ENCODE measurements at places on chromosomes 1 and 21.

DNA sequence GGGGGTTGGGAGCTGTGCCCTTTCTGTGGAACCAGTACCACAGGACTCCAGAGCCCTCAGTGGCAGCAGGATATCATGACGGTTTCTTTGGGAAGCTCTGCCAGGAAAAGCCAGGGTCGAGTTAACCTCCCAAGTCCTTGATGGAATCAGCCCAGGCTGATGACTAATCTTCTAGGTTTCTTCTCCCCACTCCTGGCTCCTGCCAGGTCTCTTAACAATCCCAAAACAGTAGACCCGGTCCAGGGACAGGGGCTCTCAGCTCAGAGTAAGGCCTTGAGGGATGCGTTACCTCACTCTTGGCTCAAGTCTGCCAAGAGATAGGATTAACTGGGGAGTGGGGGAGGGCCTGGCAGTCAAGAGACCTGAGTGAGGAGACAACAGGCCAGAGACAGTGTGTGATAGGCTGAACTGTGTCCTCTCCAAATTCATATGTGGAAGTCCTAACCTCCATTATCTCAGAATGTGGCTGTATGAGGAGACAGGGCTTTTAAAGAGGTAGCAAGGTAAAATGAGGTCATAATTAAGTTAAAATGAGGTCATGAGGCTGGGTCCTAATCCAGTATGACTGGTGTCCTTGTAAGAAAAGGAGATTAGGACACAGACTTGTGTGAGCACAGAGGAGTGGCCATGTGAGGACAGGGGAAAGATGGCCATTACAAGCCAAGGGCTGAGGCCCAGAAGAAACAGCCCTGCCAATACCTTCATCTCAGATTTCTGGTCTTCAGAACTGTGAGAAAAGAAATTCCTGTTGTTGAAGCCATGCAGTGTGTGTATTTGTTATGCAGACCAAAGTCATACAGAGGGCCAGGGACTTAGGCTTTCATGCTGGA is 95.0 kb downstream of the BEND5 start:
- DNase-seq: no peak

DNA sequence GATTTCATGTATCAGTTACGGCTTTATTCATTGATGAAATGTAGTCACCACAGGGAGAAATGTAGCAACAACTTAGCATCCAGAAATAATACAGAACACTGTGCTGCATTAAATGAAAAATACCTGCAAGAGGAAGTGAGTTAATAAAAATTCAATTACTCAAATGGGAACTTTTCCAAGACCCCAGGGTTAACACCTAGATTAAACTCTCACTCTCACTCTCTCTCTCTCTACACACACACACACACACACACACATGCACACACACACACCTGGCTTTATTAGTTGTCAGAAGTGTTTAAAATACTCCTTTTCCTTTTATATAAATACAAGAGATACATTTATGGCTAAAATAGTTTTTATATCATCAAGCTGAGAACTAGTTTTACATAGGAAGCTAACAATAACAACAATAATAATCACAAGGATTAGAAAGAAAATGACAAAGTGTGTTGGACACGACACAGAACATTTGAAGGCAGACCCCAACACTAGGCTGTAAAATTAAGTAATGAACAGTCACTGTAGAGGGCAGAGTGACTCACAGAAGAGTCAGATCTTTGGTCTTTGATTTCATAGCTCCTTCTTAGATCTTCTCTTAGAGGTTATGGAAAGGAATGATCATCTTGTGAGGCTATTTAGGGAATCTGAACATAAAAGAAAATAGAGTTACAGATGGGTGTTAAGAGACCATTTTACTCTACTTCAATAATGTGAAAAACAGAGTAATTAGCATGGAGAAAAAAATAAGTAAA is 1266.0 kb upstream of the ADGRL2 start:
- no peak for DNase-seq

GRCh38 chr1:235741294-235741693 is 91.7 kb upstream of the GNG4 start:
- DNase-seq: no peak

DNA sequence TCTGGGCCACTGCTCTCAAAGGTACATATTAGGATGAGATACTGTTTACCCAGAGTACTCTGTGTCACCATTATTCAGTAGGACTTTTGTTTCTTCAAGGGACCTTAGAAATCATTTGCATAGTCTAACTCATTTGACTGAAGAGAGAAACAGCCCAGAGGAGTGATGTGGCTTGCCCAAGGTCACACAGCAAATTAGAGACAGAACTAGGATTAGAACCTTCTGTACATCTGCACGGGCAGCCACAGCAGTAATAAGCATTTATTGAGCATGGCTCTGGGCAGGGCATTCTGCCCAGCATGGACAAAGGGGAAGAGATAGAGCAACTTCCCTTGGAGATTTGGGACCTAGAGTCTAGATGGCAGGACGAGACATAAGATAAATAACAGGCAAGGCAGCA is 5.7 kb upstream of the NHLH1 start:
- no peak for DNase-seq

DNA sequence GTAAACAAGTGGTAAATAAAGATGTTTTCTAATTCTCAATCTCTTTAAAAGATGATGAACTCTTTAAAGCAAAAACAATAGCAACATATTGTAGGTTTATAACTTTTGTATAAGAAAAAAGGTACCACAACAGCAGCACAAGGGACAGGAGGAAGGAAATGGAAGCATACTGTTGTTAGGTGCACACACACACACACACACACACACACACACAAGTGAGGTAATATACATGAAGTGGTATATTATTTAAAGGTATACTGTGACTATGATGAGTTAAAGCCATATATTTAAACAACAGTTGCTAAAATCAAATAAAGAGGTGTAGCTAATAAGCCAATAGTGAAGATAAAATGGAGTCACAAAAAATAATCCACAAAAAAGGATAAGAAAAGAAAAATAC is 20.0 kb downstream of the PPP1R15B start:
- no peak for DNase-seq

DNA sequence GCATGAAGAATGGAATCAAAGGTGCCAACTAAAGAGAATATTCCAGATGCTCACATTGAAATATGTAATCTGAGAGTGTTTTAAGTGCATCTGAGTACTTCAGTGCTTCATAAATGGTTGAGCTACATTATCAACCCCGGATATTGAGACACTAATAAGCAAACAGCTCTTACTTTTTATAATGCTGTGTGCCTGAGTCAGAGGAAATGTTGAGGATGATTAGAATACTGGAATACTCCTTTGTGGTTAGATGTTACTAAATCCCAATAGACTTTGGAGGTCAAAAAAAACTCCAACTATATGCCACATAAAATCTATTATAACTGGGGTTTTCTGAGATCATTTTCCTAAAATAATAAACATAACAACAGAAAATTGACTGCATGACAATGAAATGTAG is 12.5 kb upstream of the KCNA3 start:
- DNase-seq: no peak

GRCh38 chr1:100027212-100027611 is 57.4 kb downstream of the SLC35A3 start:
- no peak for DNase-seq

DNA sequence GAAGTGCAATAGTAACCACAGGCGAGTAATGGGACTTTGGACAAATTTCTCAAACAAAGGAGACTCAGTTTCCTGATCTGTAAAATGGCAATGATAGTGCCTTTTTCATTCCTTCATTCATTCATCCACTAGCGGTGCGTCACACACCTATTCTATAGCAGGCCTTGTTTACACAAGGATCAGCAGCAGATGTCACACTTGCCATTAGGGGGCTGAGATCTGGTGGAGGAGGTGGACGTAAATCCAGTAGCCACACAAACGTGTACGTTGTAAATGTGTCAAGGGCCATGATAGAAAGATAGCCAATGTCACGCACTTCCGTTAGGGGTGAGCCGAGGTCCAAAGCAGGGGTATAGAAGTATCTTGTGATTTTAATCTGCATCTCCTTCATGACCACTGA is 34.2 kb downstream of the SERINC2 start:
- no peak for DNase-seq

DNA sequence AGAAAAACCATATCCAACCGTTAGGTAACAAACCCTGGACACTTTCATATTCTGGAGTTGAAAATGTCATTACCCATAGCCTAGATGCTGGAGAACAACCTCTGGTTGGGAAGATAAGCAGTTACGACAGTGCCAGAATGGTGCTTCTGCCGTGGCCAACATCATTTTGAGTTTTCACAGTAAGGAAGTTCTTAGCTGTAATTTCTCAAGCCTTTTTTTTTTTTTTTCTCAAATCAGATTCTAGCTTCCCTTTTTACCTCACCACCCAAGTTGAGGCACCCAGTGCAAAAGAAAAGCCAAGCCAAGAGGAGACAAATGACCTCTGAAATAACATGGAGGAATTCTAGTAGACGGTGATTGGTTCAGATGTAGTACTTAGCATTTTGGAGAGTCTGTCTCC is 21.8 kb downstream of the PPT1 start:
- DNase-seq: no peak

GRCh38 chr1:12542138-12542465 is 75.9 kb downstream of the DHRS3 start:
- no peak for DNase-seq

DNA sequence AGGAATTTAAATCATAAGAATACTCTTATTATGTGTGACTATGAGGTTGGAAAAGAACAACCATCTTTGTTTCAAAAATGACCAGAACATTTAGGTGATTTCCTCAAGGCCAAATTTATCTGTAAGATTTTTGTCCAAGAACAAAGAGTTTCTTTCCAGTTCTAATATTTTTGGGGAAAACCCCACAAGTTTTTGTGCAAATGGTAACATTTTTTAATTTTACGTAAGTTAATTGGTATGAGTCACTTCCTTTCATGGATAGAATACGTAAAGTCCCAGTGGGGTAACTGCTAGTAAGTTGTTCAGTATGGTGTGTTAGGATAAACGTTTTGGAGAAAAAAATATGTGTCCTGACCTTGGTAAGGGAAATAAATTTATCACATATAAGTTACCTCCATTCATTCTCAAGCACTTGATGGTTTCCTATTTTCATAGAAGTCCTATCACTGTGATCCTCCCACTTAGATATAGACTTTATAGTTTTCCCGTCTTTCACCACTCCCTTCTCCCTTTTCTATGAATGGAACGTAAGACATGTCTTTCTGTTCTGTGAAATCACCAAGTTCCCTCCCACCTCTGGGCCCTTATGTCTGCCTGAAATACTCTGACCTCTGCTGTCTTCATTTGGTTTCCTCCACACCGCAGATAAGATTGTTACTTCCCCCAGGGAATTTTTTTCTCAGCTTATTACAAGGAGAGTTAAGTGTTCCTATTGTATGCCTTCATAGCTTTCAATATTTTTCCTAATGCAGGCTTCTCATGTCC is 34.9 kb upstream of the TSNAX start:
- DNase-seq: no peak

DNA sequence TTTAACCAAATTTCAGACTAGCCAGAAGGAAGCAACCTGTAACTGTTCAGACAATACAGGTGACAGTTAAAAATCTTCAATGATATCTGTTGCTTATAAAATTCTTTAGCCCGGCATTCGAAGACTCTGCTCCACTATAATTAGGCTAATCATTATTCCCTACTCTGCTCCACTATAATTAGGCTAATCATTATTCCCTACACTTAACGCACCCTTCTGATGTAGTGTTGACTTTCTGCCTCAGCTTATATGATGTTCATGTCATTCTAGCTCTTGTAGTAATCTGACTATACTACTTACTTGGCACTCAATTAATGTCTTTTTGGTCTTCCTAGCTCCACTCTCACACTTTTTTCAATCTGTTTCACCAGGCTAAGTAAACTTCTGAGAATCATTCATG is 13.3 kb downstream of the TESK2 start:
- no peak for DNase-seq
